ENCODE measurements at places on chromosomes 5 and 9.

- DNase-seq: no peak
These were observed 4.9 kb downstream of the TOMM5 start for GRCh38 chr9:37587521-37587920.

DNA sequence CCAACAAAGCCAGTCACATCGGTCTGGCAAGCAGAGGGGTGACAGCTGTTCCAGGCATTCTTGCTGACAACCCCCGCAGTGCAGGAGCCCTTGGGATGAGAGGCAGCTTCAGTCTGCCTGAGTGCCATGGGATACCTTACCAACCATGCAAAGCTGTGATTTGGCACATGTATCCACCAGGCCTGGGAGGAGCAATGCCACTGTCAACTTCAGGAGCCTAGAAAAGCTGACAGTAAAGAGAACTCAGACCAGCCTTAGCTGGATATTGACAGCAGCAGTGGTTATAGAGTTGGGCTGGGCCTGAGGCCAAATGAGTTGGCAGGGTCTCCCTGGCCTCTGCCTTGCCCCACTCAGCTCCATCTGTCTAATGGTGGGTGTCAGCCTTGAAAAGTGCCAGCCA, 10.1 kb upstream of the PLPPR1 start:
- no peak for DNase-seq

DNA sequence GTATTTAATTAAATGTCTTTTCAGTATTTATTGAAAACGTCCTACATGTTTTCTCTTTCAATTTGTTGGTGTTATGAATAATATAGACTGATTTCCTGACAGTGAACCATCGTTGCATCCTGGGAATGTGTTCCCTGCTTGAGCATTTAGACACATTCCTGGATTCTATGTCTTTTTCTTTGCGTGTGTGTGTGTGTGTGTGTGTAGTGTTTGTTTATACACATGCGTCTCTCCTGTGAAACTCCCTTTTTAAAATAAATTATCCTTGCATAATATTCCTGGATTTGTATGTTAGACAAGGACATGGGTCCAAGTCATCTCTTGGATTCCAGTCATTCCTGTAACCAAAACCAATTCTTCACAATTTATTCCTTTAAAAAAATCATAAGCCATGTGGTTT, 153.4 kb downstream of the HSPA4 start:
- no peak for DNase-seq

GRCh38 chr9:35743452-35743851, 5.6 kb downstream of the GBA2 start:
- no peak for DNase-seq

- no peak for DNase-seq
These were observed 287.4 kb downstream of the IRX1 start for GRCh38 chr5:3883040-3883439.

DNA sequence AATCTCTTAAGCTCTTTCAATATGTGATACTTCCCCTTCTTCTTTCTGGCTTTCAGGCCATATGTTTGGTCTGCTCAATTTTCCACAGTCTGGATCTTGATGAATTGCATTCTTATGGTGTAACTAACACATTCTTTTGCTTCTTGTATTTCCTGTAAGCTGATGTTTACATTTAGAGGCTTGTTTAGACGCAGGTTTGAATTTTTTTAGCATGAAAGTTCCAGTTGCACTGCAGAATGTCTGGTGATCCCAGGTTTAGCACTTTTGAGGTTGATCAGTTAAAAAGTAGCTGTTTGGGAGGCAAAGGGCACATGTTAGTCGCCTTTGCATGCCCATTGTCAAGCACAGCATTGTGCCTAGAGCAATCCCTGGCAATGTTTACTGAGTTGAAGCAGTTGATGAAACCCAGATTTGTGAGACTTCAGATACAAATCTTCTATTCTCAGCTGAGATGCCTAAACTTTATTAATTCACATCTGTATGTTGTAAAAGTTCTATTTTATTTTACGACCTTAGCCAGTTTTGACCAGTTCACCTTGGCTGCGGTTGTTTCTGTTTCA, 59.6 kb upstream of the SPATA31C2 start:
- no peak for DNase-seq

- no peak for DNase-seq
These were observed 322.1 kb downstream of the FAM170A start for GRCh38 chr5:119951330-119951934.

DNA sequence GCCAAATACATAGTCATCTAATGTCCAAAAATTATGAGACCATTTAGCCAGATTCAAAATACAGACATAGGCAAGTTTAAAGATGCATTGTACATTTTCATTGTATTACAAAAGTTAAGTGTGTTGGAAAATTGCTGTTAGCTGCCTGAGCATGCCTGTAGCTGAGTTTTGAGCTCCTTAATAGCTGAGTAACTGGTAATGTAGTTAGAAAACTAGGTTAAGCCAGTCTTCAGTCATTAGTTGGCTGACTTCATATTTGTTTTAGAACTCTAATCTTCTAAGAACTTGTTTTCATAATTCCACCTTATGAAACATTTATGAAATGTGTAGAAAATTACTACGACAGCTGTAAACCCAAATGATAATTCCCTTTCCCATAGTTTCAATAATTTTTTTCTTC, 293.4 kb downstream of the ARRDC3 start:
- DNase-seq: no peak

DNA sequence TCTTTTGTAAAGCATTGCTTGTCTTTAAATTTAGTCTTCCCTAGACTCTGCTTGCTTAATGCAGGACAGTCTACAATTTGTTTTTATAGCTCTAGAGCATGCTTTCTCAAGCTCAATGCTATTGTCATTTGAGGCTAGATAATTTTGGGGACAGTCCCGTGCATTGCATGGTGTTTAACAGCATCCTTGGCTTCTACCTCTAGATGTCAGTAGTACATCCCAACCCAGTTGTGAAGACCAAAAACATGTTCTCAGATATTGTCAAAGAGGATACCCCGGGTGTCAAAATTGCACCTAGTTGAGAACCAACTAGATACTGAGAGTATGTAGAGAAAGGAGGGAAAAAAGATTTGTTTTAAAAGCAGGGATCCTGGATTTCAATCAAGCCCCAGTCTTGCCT, 277.5 kb downstream of the CEMIP2 start:
- no peak for DNase-seq

GRCh38 chr5:24183981-24184380, 460.8 kb downstream of the CDH10 start:
- no peak for DNase-seq

DNA sequence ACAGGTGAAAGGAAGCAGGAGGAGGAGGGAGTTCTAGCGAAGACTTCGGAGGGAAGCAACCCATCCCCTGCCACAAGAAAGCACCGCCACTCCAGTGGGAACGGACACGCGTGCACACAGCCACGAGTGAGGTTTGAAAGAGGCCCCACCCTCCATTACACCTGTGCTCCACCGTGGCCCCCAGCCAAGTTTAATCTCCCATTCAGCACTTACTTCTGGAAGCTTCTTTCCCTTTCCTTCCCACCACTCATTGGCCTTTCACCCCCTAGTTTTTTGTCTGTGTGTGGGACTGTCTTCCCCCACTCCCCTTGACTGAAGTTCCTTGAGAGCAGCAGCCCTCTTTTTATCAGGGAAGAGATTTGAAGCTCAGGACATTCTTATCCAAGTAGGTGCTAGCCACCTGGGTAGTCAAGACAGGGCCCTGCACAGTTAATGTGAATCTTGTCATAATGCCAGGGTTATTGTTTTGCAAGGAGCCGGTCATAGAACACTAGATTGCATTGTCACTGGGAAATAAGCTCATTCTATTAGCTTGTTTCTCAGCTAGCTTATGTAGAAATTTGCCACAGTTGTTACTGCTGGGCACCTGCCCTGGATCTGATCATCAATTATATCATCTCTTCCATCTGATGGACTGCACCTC, 256.0 kb downstream of the DOCK8 start:
- peak; percentile 13 for DNase-seq

DNA sequence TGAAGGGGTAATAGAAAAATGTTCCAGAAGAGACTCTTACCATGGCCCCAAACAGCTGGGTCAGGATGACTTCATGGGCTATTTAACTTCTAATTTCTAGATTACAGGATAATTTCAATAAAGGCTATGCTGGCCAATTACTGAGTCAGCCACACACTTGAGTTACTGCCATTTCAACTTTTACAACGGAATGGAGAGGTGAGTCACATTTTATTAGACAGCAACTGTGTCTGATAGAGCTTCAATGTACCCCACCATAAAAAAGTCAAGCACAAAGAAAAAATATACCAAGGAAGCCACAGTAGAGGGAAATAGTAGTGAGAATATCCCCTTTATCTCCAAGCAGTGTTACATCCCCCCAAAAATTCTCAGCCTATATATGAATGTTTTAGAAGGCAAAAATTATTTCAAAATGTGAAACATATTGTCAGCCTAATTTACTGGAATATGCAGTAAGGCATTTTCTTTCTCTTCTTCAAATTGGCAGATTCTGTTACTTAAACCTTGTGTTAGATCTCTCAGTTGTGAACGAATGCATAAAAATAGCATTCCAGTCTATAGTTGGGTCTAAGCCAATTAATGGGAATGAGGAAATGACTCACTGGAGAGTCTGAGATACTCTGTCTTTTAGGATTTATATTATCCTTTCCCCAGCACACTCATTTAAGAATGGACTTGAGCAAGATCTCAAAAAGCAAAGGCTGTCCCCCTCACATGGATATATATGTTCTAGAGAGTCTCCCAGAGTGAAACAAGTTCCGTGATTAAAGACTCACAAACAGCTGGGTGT, 47.1 kb upstream of the RAI14 start:
- DNase-seq: no peak

GRCh38 chr9:26406676-26407075, 485.9 kb downstream of the CAAP1 start:
- no peak for DNase-seq

Measured in inflammatory macrophage treated with lipopolysaccharide for 4 hours (primary cell).